ENCODE measurements at places on chromosomes 13 and 19.

- no peak for DNase-seq
- H3K4me3 ChIP-seq, result no peak overlapping the region
- H3K27me3 ChIP-seq, result no peaks in the 10 kb centered on the region
- H3K4me1 ChIP-seq, result no peaks in the 10 kb centered on the region
- H3K36me3 ChIP-seq, result no peaks in the 10 kb centered on the region
These were observed 20.9 kb downstream of the ZNF536 start for GRCh38 chr19:30393046-30393445.

- no peak overlapping the region for H3K4me3 ChIP-seq
- peaks cover 2% of the 10 kb centered on the region for H3K4me1 ChIP-seq
- no peak overlapping the region for H3K27ac ChIP-seq
- no peaks in the 10 kb centered on the region for H3K36me3 ChIP-seq
- no peak for DNase-seq
These were observed 8.3 kb upstream of the NTN5 start for GRCh38 chr19:48681127-48681470.

DNA sequence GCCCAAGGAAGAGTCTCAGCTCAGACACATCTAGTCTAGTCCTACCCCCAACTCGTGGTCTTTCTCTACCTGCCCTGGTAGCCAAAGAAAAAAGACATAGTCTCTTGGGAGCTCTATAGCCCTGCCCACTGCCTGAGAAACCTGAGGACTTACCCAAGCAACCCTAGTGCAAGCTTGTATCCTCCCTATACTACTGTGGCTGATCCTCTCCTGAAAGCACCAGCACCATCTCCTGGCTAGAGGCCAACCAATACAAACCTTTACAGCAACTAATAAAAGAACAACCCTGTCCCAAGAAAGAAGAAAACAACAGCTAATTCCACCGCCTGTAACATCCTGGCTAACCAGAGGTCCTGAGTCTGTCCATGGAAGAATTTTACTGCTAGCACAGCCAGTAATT lies 532.4 kb downstream of the SLITRK6 start:
- H3K4me3 ChIP-seq, result no peak overlapping the region
- no peak for DNase-seq
- H3K36me3 ChIP-seq, result no peaks in the 10 kb centered on the region
- H3K4me1 ChIP-seq, result no peaks in the 10 kb centered on the region
- H3K27ac ChIP-seq, result no peak overlapping the region

GRCh38 chr13:84777316-84777715 lies 895.0 kb upstream of the SLITRK1 start:
- H3K4me1 ChIP-seq, result no peaks in the 10 kb centered on the region
- H3K4me3 ChIP-seq, result no peak overlapping the region
- no peaks in the 10 kb centered on the region for H3K27me3 ChIP-seq

- no peak overlapping the region for H3K27ac ChIP-seq
- H3K4me3 ChIP-seq, result no peak overlapping the region
- no peaks in the 10 kb centered on the region for H3K4me1 ChIP-seq
- H3K27me3 ChIP-seq, result no peaks in the 10 kb centered on the region
These were observed 32.9 kb upstream of the SLC7A9 start for GRCh38 chr19:32902448-32902847.

DNA sequence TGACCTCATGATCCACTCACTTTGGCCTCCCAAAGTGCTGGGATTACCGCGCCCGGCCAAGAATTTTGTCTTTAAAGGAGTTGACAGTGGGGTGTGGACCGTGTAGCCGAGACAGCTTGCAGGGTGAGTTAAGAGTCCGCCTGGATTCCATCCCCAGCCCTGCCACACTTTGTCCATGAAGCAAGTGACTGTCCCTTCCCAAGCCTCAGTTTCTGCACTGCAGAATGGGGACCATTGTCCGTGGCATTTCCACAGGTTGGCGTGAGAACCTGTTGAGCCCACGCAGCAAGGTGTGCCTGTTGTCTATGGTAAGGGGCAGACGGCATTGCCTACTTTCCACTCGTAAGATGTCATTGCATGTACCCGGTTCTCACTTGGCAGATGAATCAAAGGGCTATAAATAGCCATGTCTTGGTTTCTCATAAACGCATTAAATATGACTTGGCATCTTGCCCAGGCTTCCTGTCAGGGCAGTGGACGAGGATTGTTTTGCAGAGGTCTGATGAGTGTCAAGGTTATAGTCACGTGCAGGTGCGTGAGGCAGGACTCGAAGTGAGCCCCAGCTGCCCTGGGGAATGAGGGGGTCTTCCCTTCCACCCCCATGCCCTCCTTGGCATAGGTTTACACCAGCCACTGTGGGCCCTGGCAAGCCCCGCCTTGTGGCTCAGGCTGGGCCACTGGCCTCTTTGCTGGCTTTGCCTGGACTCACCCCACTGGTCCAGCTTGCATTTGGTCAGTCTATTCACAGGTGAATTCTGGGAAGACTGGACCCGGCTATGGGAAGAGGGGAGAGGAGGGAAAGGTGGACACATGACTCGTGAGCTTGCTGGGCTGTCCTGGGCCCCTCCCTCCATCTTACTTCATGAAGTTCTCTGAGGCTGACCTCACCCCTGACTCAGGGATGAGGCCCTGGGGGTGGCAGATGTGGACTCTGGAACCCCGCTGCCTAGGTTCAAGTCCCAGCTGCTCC lies 14.6 kb downstream of the FAM187B start:
- peak overlapping the region; percentile 36 for H3K27ac ChIP-seq
- no peaks in the 10 kb centered on the region for H3K36me3 ChIP-seq
- no peaks in the 10 kb centered on the region for H3K27me3 ChIP-seq

GRCh38 chr19:49758292-49758691 lies 4.8 kb downstream of the TSKS start:
- DNase-seq, result peak; percentile 44
- no peaks in the 10 kb centered on the region for H3K27me3 ChIP-seq
- H3K4me3 ChIP-seq, result no peak overlapping the region
- no peaks in the 10 kb centered on the region for H3K36me3 ChIP-seq
- no peak overlapping the region for H3K27ac ChIP-seq

DNA sequence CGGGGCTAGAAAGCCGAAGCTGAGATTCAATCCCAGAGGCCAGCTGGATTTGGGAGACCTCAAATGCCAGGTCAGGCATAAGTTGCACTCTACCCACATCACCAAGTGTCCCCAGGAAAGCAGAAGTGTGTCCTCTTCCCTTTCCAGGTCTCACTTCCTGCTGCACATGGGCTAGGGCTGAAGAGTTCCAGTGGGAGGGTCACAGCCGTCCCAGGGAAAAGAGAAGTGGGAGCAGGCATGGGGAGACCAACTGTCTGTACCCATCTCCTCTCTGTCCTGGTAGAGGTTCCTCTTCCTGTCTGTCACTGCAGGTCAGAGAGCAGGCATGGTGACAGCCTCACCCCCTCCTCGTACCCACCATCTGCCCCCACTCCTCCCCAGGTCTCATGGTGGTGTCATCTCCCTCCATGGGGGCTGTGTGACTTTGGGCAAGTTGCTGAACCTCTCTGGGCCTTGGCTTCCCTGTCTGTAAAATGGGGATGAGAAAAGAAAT lies 14.8 kb downstream of the AXL start:
- no peaks in the 10 kb centered on the region for H3K4me1 ChIP-seq
- no peak for DNase-seq
- no peak overlapping the region for H3K27ac ChIP-seq
- H3K27me3 ChIP-seq, result no peaks in the 10 kb centered on the region
- no peaks in the 10 kb centered on the region for H3K36me3 ChIP-seq
